Thymus (tissue), 14 donors: ENCODE measurements at places on chromosomes 2 and 18. TPM values are rescaled to one million over a fixed set of nuclear protein-coding genes. Genes with fewer than 3 reads are reported as not detected.

DNA sequence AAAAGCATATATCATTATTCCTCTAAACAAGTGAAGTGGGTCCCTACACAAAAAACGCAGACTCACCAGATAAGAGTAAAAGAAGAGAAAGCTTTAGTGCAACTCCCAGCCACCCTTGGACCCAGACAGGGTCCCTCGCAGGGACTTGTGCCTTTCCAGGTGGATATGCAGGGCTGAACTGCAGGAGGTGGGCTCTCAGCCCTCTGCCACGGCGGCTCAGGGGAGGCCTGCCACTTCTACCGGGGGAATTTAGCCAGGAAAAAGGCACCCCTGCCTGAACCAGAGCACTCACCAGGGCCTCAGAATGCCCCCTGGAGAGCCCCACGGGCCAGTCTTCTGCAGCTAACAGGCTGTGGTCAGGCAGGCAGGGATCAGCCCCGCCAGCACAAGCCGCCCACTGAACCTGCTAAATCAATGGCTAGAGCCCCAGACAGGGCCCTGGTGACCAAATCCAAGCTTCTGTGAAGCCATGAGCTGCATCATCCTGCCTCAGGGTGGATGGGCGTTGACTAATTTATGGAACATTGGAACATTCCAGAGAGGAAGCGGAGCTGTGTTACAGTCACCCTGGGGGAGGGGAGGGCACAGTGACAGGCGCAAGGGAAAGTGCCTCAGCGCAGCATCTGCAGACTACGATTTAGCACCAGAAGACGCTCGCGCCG, 209.3 kb downstream of the EIPR1 start:
- H3K27me3 ChIP-seq = no peaks in the 10 kb centered on the region
- peaks cover 20% of the 10 kb centered on the region for H3K4me1 ChIP-seq
- H3K36me3 ChIP-seq = peaks cover 10% of the 10 kb centered on the region
- H3K4me3 ChIP-seq = no peak overlapping the region

DNA sequence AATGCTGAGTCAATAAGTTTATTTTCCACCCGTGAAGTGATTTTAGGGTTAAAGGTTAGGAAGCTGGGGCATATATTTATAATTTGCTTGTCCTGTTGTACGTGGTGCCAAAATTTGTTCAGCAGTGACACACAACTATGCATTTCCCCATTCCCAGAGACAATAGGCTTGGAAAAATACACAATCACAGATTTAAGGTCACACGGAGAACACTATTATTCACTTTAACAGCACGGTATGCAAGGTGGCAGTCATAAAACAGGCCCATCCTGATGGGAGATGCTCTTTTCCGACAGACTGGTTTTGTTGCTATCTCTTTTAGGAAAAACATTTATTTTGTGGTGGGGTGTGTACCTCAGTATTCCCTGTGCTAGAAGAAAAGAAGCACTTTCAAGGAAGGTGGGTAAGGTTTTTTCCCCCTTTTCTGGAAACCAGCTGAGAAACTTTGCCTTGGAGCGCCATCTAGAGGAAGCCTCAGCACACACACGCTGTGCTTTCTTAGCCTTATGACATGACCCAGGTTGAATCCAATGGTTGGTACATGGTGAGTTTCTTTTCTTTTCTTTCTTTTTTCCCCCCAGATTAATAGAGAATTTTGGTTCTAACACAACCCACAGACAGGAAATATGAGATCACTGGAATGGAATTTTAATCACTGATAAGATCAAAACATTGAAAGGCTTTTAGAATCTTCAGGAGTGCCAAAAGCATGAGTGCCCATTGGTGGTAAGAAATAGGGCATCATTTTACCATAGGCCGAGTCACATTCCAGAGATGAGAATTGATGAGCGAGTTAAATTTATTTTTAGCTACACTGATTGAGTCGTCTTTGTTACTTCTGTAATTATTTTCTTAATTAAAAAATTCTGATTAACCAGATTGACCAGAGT, 332.1 kb downstream of the AGPS start:
- H3K36me3 ChIP-seq = no peaks in the 10 kb centered on the region
- H3K27ac ChIP-seq = no peak overlapping the region
- H3K4me1 ChIP-seq = no peaks in the 10 kb centered on the region
- H3K27me3 ChIP-seq = no peaks in the 10 kb centered on the region
- DNase-seq = peak; percentile 54

Gene TGFBRAP1
- 7.3 TPM for total RNA-seq

- no peaks in the 10 kb centered on the region for H3K36me3 ChIP-seq
- no peaks in the 10 kb centered on the region for H3K27me3 ChIP-seq
- DNase-seq = peak; percentile 40
- H3K27ac ChIP-seq = no peak overlapping the region
- no peaks in the 10 kb centered on the region for H3K4me1 ChIP-seq
Observed at GRCh38 chr18:31819106-31819924, 58.6 kb upstream of the SLC25A52 start.

GRCh38 chr2:239257511-239257937, 143.3 kb downstream of the HDAC4 start:
- H3K4me3 ChIP-seq = no peak overlapping the region
- peaks cover 71% of the 10 kb centered on the region for H3K4me1 ChIP-seq
- no peak overlapping the region for H3K27ac ChIP-seq
- no peaks in the 10 kb centered on the region for H3K36me3 ChIP-seq

DNA sequence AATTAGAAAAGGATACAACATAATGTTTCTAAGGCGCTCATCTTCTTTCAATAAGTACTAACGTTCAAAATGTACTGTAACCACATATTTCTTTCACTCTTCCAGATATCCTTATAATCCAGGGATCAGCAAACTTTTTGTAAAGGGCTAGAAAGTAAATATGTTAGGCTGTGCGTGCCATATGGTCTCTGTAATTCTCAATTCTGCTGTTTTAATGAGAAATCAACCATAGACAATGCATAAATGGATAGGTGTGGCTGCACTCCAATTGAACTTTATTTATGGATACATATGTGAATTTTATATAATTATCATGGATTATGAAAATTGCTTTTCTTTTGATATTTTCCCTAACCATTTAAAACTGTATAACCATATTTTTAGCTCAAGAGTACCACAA, 459.4 kb downstream of the EPHA4 start:
- DNase-seq = no peak
- no peaks in the 10 kb centered on the region for H3K27me3 ChIP-seq
- no peak overlapping the region for H3K4me3 ChIP-seq
